ENCODE measurements at places on chromosomes 4 and X.

GRCh38 chr4:56958111-56958517 lies 19.3 kb downstream of the NOA1 start:
- DNase-seq, result no peak

DNA sequence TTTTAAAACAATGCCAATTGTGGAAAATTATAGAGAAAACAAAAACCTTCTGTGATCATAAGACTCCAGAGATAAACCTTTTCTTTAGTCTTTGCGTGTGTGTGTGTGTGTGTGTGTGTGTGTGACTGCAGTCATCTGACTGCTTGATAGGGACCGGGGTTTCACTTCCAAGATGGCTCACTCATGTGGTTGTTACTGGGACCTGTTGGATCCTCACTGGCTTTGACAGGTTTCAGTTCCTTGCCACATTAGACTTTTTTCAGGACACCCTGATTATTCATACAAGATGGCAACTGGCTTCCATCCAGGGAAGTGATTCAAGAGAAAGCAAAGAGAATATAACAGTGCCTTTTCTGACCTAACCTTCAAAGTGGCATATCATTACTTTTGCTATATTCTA lies 21.9 kb upstream of the MAD2L1 start:
- no peak for DNase-seq

DNA sequence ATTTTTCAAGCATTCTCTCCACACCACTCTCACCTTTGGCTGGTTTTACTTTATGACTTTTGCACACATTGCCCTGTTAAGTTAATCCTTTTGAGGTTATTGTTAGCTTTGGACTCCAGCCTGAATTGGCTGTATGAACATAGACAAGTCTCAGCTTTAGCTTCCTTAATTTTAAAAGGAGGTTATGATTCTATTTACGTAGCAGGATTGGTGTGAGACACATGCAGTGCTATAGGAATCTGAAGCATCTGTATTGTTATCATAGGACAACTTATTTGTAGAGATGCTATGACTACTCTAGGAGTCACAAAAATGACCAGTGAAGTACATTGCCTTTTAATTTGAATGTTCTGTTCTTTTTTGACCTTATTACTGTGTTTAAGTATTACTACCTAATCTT lies 15.7 kb downstream of the PGAM4 start:
- no peak for DNase-seq

DNA sequence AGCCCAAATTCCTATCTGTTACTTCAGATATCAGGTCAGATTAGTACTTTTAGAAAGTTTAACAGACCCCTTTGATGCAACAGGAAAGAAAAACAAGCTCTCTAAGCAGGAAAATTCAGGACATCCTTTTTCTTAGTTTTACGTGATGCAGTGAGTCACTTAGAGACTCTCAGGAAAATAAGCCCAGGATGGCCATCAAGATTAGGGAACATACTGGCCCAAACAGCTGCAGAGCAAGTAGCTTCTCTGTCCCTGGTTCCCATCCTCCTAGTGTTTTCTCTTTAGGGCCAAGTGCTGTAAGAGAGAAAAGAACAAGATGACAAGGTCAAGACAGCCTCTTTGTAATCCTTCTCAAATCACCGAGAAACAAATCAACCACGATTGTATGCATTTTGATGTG lies 219.1 kb downstream of the ZNF674 start:
- DNase-seq, result no peak

DNA sequence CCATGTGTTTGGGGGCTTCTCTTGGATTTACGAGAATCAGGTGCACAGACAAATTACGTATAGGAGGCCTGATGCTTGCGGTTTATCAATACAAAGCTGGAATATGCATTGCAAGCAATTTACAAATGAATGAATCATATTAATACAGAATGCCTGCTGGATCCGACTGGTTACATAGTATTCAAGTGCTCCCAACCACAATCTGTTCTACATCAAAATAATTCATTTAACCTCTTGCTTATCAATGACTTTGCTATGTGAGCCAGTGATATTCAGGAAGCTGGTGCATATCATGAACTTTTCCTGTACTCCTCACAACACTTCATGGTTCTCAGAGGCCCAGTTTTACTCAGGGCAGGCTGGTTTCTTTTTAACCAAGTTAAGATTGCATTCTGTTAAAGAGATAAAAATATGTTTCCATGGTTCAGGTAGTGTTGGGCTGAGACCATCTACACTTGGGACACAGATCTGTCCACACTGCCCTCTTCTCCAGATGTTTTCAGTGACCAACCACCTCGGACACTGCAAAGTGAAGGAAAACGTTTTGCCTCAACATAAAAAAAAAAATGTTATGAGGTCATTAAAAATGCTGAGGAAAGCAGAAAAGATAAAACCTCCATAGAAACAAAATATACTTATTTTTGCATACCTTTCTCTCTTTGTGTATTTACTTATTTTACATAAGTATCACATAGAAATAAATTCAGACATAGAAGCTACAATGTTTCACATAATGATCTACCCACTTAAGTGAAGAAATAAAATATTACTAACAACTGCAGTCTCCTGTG lies 200.1 kb upstream of the VCX3A start:
- DNase-seq, result no peak

- DNase-seq, result no peak
Observed at GRCh38 chrX:45697591-45697990, 496.9 kb upstream of the DIPK2B start.

- no peak for DNase-seq
Observed at GRCh38 chr4:20305976-20306375, 54.3 kb downstream of the SLIT2 start.

DNA sequence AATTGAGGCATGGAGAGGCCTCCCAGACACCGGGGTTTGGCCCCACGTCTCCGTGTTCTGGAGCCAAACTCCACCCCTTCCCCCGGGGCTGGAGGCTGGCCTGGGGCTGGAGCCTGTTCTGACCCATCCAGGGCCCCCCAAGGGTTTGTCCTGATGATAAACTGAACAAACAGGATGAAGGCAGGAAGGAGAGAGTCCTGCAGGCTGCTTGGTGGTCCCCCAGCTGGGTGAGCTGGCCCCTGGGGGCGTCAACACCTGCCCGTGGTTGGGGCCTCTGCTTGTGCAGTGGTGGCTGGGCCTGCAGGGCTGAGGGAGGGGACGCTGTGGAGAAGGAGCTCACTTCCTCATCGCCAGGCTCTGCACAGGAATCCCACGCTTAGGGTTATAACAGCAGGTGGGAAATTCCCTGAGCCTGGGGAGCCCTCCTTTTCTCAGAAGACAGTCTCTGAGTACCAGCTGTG lies 2.3 kb downstream of the SH3TC1 start:
- no peak for DNase-seq

- no peak for DNase-seq
Observed at GRCh38 chr4:188021548-188022249, 26.1 kb downstream of the ZFP42 start.

- DNase-seq, result no peak
Observed at GRCh38 chr4:174749091-174749490, 80.0 kb downstream of the GLRA3 start.

GRCh38 chr4:2258091-2259035 lies 3.5 kb downstream of the MXD4 start:
- DNase-seq, result no peak

Measured in activated CD8-positive, alpha-beta memory T cell treated with anti-CD3 and anti-CD28 coated beads for 1 hour (primary cell).